ENCODE measurements at places on chromosomes 12 and 14.
A peak's percentile ranks its signal among the peaks of the same experiment; 100 is the strongest.

DNA sequence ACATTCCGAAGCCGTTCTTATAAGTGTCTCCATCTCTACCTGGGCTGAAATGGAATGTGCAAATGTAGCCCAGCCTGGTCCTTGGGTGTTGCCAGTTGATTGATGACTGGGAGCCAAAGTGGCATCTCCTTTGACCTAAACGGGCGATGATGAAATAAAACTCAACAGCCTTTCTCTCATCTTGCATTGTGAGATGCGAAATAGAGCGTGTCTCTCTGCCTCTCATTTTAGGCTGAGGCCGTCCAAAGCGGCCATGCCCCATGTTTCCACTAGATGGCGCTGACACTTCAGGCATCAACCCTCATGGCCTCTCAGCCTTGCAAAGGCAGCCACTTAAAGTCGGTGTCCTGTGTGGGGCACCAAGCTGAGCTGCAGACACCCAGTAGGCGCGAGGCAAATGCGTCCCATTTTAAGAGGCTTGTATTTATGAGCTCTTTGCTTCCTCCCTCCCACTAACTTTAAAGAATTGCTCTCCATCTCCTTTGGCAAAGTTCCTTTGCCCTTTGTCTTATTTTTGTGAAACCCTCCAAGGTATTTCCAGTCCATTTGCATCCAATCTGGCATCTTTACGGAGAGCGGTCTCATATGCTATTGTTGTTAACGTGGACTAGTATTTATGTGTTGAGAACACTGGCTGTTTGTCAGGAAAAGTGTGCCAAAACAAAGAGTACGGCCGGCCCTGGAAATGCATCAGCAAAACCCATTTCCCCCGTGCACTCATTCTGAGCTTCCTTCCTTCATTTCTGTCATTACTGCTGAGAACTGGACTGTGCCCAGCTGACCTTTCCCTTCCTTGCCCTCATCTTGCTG lies 25.0 kb downstream of the GPRC5A start:
- DNase-seq = peak; percentile 76

DNA sequence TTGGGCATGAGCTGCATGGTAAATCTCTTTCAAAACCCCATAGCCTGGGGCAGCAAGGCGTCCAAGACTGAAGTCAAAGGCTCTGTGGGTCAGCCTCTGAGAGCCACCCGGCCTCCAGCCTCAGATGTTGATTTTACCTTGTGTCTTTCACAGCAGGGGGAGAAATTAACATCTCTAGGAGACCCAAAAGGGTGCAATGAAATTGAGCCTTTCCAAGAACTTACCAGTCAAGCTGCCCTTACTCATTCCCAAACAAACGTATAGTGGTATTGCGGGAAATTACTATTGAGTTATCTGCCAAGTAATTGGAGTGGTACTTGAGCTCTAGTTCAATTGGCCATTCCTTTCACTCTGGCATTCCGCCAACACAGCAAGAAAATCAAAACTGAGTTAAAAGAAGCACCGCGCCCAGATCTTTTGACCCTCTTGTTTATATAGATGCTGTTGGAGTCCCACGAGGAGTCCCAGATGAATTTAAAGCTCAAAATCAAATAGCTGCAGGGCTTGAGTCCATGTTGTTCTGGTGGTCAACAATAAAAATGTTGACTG lies 380.7 kb upstream of the SYT1 start:
- no peak for DNase-seq

- DNase-seq = no peak
These were observed 275.7 kb downstream of the DAD1 start for GRCh38 chr14:22313172-22313801.

DNA sequence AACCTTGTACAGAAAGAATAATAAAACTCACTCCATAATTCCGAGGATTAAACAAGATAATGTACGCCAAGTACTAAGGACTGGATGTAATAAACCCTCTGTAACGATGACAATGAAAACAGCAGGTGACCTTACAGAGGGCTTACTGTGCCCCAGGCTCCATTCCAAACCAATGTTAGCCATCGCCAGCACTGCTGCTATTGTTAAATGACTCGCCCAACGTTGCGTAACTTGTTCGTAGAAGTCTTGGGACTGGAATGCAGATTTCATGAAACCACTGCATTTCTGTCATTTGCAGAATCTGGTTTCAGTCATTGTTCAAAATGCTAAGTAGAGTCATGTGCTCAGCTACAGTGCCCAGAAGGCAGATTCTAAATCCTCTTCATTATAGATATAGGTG lies 728 bp upstream of the STON2 start:
- peak; percentile 73 for DNase-seq

GRCh38 chr12:85422762-85423161 lies 142.7 kb downstream of the ALX1 start:
- no peak for DNase-seq

GRCh38 chr12:59603754-59604153 lies 7.9 kb downstream of the SLC16A7 start:
- no peak for DNase-seq

- no peak for DNase-seq
These were observed 117.9 kb downstream of the DPF3 start for GRCh38 chr14:72775923-72776554.

DNA sequence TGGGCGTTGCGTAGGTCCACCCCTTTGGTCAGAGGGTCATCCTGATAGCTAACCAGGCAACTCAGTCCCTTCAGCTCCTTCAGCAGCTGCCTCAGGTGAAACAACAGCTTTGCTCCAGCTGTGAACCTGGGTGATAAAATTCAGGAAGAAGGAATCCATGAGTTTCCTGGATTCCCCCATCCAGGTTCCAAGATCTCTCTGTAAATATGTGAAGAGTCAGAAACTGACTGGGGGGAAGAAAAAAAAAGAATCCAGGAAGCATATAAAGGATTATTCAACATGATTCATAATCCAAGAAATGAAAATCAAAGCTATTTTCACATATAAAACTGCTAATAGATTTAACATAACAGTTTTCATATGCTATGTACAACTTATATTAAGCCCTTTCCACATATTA lies 8.6 kb downstream of the STAT2 start:
- DNase-seq = no peak

- DNase-seq = no peak
These were observed 463 bp downstream of the NACA start for GRCh38 chr12:56724701-56724971.

- DNase-seq = no peak
These were observed 12.6 kb downstream of the TRIM9 start for GRCh38 chr14:51082349-51082748.

DNA sequence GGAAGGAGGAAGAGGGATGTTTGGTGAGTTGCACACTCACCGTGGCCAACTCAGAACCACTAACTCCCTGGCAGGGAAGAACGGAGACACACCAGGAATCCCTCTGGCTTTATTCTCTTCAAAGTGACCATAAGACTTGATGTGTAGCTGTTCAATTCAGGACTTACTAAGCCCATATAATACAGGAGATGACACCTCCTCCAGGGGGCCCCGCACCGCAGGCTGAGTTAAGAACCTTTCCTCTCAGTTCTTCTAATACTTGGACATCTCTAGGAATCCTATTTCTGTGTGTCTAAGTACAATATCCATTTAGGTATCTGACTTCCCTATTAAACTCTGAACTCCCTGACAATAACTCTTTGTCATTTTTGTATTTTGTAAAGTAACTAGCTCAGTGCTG lies 49.5 kb downstream of the DCAF4 start:
- DNase-seq = no peak

GRCh38 chr12:130504110-130504839 lies 166.6 kb downstream of the PIWIL1 start:
- DNase-seq = no peak

GRCh38 chr14:91516663-91517388 lies 6.7 kb upstream of the PPP4R3A start:
- no peak for DNase-seq

DNA sequence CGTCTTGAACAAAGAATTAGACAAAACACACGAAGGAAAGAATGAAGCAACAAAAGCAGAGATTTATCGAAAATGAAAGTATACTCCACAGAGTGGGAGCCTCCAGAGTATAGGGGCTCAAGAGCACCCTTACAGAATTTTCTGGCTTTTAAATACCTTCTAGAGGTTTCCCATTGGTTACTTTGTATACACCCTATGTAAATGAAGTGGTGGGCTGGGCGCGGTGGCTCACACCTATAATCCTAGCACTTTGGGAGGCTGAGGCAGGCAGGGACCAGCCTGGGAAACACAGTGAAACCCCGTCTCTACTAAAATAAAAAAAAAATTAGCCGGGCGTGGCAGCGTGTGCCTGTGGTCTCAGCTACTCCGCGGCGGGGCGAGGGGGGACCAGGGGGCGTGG lies 13.1 kb upstream of the DNM1L start:
- DNase-seq = no peak

DNA sequence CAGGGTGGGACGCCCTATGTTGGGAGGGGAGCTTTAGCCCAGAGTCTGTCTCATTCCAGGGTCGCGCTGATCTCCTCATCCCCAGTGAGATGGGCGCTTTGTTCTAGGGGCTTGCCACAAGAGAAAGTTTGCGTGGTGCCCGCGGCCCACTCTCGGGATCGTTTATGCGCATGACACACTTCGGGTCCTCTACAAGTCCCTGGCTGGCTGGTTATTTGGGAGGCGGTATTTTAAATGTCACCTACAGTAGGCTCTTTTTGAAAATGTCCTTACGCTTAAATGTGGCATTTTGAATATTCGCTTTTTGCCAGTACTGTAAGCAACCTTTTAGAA lies 541 bp downstream of the GOLT1B start:
- no peak for DNase-seq

GRCh38 chr14:79551523-79551922 lies 659.8 kb downstream of the DIO2 start:
- no peak for DNase-seq

DNA sequence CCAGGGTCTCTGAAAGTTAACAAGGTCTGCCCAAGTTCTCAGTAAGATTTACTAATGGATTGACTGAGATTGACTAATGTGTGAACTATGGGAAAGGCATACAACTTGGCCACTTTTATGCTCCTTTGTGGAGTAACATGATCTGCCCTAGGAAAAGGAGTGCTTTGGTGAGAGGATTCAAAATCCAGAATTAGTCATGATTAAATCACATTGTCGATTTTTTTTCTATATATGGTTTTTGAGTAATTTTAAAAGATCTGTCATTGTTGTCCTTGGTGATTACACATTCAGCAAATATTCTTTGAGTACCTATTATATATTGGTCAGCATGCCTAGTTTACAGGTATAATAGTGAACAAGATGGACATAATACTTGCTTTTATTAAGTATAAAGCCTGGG lies 147.7 kb upstream of the SYT10 start:
- no peak for DNase-seq

All from HFF-Myc (cell line).